ENCODE measurements at places on chromosomes 6 and 20.

DNA sequence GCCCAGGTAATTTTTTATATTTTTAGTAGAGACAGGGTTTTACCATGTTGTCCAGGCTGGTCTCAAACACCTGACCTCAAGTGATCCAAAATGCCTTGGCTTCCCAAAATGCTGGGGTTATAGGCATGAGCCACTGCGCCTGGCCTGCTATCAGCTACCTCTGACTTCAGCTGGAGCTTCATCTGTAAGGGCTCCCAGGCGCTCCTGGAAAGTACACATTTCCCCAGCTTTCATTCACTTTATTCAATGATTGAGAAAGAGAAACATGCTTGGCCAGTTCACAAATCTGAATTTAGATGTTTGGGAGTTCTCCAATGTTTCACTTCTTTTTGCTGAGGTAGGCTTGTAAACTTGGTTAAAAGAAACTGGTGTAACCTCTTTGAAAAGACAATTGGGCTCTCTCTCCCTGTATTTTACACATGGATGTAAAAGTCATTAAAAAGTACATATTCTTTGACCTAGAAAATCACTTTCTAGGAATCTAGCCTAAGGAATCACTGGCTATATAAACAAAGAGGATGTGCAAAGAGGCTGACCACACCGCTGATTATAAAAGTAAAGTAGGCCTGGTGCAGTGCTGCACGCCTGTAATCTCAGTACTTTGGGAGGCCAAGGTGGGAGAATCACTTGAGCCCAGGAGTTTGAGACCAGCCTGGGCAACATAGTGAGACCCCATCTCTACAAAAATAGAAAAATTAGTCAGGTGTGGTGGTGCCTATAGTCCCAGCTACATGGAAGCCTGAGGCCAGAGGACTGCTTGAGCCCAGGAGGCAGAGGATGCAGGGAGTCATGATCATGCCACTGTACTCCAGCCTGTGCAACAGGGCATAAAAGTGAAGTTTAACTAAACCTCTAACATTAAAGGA, 128.9 kb downstream of the BACH2 start:
- DNase-seq: no peak

GRCh38 chr20:22333885-22334545, 250.4 kb downstream of the FOXA2 start:
- DNase-seq: no peak

- DNase-seq: no peak
Measured at GRCh38 chr20:3563548-3564177, 92.8 kb downstream of the ATRN start.

GRCh38 chr6:83199863-83200225, 6.7 kb downstream of the RWDD2A start:
- no peak for DNase-seq

DNA sequence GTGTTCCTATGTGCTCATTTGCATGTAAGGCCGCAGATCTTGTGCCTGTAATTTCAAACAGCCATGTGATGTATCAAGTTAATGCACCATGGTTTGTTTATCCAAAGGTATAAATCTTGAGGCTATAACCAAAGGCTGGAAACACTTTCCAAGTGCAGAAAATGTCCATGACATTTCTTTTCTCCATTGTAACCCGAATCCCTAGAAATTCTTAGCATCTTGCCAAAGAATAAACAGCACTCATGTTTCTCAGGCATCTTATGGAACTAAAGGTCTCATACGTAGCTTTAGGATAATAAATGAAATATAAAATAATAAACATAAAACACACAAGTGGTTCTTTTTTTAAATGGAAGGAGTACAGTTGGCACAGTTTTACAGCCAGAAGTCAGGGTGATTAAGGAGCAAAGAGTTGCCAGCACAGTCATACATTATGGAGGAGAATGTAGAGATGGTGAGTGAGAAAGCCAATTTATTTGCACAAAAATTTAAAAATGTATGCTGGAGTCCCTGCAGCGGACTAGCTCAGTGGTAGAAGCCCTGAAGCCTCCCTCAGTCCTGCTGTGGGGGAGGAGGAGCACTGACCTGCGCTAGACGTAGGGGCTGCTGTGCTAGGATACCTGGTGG, 18.0 kb downstream of the CDH26 start:
- no peak for DNase-seq

GRCh38 chr6:74969591-74970267, 236.1 kb downstream of the COL12A1 start:
- no peak for DNase-seq

DNA sequence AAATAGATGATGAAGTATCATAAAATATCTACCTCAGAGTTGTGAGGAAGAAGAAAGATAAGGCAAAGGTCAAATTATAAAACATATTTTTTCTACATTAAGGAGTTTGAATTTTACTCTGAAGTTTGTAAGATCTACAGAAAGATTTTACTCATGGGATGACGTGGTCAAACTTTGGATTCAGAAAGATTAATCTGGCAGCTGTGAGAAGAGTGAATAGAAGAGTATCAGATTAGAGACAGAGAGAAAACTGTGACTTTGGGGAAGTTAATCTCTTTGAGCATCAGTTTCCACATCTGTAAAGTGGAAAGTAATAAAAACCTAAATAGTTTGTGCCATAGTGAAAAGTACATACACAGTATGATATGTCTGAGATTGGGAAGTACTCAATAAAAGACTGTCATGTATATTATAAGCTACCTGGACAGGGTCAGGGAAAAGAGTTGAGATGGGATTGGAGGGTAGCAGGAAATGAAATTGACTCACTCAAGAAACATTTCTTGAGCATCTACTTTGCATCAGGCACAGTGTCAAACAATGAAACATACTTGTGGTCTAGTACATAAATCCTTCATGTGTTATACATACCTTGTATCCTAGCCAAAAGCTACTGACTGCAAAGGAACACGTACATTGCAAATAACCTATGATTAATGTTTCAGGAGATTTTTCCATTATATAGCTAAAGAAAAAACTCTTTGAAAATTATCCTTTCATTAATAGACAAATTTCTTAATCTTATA, 222.1 kb downstream of the TMEM200A start:
- DNase-seq: no peak

- DNase-seq: no peak
Measured at GRCh38 chr6:706146-706545, 13.2 kb upstream of the EXOC2 start.

- no peak for DNase-seq
Measured at GRCh38 chr20:36349384-36350170, 43.4 kb downstream of the DLGAP4 start.

- no peak for DNase-seq
Measured at GRCh38 chr6:17730078-17730704, 23.5 kb upstream of the NUP153 start.

Data from T-helper 17 cell (primary cell).